ENCODE measurements at places on chromosomes 4 and X.

DNA sequence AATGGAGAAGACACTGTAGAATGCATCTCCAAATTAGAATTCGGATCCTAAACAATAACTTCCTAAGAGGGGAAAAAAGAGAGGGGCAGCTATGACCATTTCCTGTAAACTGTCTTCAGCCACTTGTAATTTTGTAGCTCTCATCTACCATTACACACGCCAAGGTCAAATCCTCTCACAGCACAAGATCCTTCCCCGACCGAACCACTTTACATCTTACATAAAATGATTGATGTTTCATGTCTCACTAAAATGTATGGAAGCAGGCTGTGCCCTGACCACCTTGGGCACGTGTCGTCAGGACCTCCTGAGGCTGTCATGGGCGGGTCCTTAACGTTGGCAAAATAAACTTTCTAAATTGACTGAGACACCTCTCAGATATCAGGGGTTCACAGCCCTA lies 24.1 kb upstream of the PBDC1 start:
- DNase-seq = peak; percentile 42

DNA sequence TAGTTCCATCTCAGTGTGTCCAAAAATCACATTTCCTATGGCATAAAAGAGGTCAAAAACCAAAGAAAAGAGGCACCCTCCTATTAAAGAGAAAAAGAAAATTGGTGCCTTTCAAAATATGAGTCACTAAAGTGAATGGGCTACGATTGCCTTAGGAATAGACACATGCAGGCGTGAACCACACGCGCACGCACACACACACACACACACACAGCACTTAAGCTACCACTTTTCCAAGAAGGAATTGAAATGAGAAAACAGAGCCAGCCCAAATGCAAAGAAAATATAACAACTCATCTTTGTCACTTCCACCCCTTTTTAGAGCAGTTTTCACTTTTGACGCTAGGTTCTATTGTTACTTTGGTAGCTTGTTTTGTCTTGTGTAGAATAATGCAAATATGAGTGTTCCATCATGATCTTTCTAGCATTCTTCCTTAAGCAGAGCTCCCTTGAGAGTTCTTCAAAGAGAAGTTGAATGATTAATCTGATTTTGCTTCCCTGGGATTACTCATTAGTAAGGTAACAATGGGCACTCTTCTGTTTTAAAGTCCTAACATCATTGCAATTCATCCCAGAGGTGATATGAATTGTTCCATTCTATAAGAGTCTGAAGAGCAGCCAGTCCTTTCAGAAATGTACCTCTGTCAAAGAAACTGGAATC lies 239.2 kb upstream of the GNPDA2 start:
- DNase-seq = no peak

DNA sequence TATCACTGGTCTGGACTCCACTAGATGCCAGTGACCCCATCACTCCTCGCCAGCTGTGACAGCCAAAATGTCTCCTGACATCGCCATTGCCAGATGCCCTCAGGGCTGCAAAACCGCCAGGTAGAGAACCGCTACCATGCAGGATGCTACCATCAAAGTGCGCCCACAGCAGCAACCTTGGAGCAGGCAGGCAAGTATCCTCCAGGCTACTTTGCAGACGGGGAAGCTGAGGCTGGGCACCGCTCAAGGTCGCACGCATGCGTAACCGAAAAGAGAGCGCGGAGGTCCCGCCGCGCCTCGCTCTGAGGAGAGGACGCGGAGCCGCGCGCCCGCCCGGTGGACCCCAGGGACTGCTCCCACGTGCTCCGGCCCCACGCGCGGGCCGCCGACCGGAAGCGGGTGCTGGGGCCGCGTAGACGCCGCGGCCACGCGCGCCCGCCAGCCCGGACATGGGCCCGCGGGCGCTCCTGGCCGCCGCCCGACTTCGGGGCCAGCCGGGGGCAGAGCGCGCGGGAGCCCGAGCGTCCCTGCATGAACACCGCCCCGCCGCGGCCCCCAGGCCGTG lies at the start of gene STS:
Gene STS (plus strand): TSS at position 300 of the 565 bp plus-strand sequence. CDS start 105,488 bp downstream, outside the sequence.
- peak; percentile 21 for DNase-seq

DNA sequence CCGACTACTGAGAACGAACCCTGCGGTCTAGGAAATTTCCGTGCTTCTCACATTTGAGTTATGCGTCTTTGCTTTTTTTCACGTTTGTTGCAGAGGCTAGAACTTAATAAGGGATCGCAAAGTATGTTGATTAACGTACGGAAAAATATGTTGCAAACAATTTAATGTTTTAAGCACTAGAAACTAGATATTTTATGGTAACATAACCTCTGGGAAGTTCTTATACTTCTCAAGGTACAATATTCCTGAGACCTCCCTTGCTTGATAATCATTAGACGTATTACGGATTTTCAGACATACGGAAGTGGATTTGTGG lies 639 bp upstream of the PRDM5 start:
- no peak for DNase-seq

DNA sequence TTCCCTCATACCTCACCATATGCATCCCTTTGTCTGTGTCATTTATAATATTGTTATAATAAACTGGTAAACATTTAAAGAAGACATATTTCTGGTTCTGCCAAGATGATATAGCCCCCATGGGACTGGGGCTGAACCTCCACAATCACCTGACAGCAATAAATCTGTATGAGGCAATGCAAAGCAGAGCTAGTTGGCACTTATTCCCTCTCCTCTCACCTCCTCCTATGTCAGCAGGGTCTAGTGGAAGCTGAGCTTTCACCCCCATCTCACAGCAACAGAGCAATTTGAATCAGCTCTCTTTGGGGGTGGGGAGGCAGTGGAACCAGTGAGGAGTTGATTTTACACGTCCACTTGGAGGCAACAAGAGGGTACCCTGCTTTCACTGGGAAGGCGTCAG lies 206.9 kb downstream of the AR start:
- DNase-seq = no peak

- DNase-seq = no peak
Measured at GRCh38 chr4:48139691-48140090, 5.6 kb upstream of the TXK start.

- DNase-seq = no peak
Measured at GRCh38 chrX:19579485-19579884, 64.2 kb upstream of the MAP3K15 start.

DNA sequence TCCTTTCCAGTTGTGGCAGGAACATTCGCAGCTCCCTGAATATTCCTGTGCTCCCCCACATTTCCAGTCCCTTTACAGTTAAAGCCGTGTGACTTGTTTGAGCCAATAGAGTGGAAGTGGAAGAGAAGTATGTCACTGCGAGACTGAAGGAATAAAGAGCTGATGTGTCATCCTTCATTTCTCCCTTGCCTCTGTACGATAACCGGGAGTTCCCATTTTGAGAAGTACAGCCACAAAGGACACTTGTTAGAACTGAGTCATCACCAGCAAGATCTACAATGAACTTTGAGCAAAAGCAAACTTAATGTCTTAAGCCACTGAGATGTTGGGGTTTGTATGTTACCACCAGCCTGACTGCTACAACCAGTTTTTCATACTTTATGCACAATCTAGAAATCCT lies 92.3 kb downstream of the SPRY1 start:
- DNase-seq = no peak

GRCh38 chr4:25350561-25350960 lies 26.5 kb upstream of the ANAPC4 start:
- DNase-seq = no peak

DNA sequence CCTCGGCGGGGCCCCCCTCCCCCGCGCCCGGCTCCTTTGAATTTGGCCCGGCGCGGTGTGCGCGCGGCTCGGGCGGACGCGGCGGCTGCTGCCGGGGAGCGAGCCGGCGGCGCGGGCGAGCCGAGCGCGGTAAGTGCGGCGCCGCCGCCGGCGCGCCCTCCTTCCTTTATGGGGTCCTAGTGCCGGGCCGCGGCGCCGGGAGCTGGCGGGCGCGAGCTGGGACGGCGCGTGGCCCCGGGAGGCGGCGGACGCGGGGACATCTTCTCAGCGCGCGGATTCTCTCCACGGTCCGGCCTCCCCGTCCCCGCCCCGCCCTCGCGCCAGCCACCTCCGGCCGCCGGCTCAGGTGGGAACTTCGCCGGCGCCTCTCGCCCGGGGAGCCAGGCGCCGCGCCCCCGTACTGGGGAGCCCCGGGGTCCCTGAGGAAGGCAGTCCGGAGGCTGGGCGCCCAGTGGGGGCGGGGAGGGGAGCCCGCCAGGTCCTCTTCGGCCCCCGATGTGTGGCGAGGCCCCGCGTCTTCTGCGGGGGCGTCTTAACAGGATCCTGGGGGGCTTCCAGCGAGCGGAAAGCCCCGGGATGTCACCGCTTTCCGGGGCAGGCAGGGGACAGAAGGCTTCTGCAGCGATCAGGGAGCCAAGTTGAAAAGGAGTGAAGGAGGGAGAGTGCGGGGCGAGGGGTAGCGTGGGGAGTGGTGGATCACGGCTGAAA lies 98.4 kb upstream of the TENM3 start:
- DNase-seq = no peak

- no peak for DNase-seq
Measured at GRCh38 chr4:173490256-173490655, 39.8 kb downstream of the HAND2 start.

- DNase-seq = no peak
Measured at GRCh38 chr4:153364061-153364460, 19.6 kb downstream of the MND1 start.

GRCh38 chrX:111355523-111356115 lies 56.4 kb downstream of the DCX start:
- no peak for DNase-seq

Measured in stimulated activated CD4-positive, alpha-beta T cell treated with anti-CD3 and anti-CD28 coated beads, Interleukin-4, amount 100 ng/mL, for 24 hours (primary cell).